ENCODE measurements at places on chromosomes 13 and 19.

DNA sequence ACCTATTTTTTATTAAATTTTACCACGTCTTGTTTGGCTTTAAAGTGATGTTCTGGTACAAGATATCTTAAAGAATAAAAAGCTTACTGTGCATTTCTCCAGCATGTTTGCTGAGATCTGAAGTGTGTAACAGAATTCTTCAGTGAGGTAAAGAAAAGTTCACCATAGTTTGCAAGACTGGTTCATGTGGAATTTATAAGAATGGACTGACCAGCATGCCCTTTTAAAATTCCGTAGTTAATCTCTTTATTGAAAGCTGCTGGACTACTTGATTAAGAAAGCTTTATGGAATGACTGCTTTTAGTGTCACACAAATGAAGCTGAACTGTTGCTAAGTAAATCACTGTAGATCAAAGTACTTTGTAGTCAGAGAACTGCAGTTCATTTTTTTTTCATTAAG is 119.2 kb downstream of the GPC6 start:
- no peak for DNase-seq

DNA sequence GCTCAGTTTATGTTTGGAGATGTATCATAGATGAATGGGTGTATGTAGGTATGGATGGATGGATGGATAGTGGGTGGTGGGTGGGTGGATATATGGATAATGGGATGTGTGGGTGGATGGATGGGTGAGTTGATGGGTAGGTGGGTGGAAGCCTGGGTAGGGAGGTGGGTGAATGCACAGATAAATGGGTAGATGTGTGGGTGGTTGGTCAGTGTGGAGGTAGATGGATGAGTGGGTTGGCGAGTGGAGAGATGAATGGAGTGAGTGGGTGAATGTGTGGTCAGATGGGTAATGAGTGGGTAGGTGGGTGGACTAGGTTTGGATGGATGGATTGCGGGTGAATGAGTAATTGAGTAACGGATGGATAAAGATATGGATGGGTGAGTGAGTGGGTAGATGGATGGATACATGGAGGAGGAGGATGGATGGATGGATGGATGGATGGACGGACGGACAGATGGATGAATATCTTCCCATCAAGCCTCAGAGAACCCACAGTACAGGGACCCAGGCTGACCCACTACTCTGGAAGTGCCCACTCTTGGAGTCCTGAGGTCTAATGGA is 13.4 kb downstream of the MEIS3 start:
- no peak for DNase-seq

DNA sequence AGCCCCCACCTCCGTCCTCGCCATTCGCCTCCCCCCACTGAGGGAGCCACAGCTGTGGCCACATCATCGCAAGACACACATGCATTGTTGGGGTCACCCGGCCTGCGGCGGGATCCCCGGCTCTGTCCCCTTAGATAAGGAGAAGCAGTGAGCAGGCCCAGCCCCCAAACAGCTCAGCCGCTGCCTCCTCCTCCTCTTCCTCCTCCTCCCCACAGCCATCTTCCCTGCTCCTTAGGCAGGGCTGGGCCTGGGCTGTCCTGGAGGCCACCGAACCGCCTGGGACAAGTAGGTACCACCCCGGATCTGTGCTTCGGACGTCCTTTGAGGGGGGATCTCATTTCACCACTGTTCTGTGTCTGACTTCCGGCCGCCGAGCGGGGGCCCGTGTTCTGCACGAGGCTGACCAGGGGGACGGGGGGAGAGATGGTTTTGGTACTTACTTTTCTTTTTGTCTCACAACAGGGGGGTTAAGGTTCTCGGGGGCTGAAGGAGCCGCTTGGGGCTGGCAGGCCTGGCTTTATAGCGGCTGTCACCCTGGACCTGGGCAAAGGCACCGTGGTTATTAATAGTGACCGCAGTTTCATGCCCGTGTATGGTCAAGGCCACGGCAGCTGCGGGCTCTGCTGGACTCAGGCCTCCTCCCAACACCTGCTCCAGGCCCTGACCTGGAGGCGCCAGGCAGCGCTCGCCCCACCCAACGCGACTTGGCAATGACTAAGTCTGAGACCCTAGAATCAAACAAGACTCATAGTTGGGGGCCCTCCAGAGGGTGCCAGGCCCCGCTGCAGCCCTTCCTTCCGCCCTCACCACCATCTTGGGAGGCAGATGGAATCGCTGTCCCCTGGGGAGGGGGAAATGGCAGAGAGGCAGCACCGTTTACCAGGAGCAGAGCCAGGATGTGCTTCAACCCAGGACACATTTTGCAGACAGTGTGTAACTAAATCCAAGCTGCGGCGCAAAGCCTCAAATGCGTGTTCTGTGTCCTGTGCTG is 18.3 kb downstream of the NMRK2 start:
- no peak for DNase-seq

GRCh38 chr19:4018140-4018613 is 10.6 kb downstream of the PIAS4 start:
- no peak for DNase-seq

DNA sequence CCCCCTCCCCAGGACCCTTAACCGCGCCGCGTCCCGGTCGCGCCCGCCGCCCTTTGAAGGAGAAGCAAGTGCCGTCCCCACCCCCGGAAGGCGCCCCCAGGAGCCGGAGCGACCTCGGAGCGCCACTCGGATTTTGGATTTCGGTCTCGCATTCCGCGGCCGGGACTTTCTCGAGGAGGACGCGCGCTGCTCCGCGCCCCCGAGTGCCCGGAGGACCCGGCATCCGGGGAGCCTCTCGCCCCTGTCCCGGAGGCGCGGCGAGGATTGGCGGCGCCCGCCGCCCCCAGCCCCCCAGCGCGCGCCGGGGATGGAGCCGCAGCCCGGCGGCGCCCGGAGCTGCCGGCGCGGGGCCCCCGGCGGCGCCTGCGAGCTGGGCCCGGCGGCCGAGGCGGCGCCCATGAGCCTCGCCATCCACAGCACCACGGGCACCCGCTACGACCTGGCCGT is 1.6 kb downstream of the MIDN start:
- DNase-seq, result no peak

GRCh38 chr19:3683405-3684053 is 16.7 kb downstream of the PIP5K1C start:
- DNase-seq, result no peak

DNA sequence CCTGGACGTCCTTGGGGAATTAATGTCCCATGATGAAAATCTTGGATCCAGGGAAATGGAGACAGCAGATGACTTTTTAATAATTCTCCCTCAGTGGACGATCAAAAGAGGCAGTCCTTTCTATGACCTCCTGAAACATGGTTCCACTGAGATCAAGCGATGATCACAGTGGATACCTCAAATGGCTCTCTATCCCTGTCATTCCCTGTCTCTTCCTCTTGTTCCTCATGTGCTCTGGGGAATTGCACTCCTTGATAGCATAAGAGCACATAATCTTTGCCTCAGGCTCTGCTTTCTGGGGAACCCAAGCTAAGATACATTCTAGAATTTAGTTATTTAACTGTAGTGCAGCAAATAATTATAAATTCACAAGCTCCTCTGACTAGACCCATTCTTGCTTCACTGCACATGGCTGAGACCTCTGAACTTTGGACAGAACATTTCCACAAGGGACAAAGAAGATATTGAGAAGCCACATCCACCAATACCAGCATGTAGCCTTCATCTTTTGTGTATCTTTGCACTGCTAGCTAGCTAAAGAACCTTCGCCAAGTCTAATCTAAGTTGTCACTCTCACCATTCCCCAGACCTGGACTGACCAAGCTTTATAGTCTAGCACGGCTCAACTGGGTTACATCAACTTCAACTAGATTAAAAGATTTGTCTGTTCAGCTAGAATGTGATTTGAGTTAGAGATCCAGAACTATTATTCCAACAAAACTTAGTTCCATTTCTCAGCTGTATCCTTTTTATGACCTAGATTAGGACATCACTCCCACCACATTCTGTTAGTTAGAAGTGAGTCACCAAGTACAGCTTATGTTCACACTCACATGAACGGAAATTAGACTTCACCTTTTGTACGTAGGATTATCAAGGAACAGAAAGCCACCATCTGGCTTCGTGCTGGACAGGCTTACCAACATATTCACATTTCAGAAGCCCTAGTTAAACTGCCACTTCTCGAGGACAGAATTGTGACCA is 142.7 kb downstream of the SUCLA2 start:
- no peak for DNase-seq

All from activated CD4-positive, alpha-beta T cell treated with anti-CD3 and anti-CD28 coated beads, Interleukin-2, amount 50 U/mL, for 48 hours (primary cell).